ENCODE measurements at places on chromosomes 12 and 14. TPM values are rescaled to one million over a fixed set of nuclear protein-coding genes. Genes with fewer than 3 reads are reported as not detected.
A peak's percentile ranks its signal among the peaks of the same experiment; 100 is the strongest.

The OVCH1 gene
- 0.89 TPM for polyA plus RNA-seq

DNA sequence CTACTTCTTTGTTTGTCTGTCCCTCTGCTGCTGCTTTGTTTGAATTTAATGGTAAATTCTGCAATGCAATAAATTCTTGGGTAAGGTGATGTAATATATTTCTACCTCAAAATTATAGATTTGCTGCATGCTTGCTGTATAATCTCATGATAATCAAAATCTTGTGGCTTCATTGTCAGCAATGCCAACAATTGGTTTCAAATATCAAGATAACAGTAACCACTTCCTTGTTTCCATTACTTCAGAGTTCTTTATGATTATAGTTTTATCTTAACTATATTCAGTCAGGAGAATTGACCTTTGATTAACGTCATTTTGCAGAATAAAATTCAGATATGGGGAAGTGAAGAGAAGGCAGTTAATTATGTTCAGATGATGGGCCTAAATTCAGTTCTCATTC is 30.2 kb upstream of the RNU6-8 start:
- no peak for DNase-seq

GRCh38 chr14:76696791-76697190 is 64.5 kb upstream of the VASH1 start:
- no peak for DNase-seq

The ABCC9 gene
- 22.2 TPM for polyA plus RNA-seq

DNA sequence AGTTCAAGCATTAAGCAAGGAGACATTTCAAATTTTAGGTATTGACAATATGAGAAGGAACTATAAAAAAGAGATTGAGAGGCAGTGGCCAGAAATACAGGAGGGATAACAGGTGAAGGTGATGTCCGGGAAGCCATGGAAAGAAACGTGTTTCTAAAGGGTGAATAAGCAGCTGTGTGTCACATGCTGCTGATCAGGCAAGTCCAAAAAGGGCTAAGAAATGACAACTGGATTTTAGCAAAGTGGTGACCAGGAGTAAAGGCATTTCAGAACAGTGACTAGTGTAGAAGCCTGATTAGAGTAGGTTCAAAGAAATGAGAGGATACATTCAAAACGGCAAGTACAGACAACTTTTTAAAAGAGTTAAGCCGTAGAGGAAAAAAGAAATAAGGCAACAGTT is 204.3 kb upstream of the DIO2 start:
- DNase-seq: no peak

- DNase-seq: no peak
These were observed 10.3 kb upstream of the PPP4R4 start for GRCh38 chr14:94163796-94164195.

- no peak for DNase-seq
These were observed 2.4 kb downstream of the ULK1 start for GRCh38 chr12:131896811-131897270.

The CCDC184 gene
- 0.30 TPM for polyA plus RNA-seq

- DNase-seq: no peak
These were observed 102.5 kb upstream of the PARP11 start for GRCh38 chr12:3975652-3976051.

The TMX1 gene
- 45.7 TPM for polyA plus RNA-seq

DNA sequence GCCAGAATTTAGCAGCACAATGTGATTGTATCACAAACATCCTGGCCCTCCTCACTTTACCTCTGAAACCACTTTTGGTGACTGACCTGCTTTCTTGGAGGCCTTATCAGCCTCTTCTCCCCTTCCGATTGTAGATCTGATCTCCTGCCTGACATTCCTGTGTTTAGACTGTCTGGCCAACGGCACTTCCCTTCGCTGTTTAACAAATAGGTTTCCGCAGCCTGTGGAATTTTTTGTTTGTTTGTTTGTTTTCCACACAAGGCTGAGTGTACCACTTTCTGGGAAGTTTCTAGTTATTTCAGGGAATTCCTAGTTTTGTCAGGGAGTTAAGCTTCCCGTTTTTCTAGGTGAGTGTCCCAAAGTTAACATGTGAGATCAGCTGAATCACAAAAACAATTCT is 65.9 kb upstream of the CDKN3 start:
- no peak for DNase-seq

DNA sequence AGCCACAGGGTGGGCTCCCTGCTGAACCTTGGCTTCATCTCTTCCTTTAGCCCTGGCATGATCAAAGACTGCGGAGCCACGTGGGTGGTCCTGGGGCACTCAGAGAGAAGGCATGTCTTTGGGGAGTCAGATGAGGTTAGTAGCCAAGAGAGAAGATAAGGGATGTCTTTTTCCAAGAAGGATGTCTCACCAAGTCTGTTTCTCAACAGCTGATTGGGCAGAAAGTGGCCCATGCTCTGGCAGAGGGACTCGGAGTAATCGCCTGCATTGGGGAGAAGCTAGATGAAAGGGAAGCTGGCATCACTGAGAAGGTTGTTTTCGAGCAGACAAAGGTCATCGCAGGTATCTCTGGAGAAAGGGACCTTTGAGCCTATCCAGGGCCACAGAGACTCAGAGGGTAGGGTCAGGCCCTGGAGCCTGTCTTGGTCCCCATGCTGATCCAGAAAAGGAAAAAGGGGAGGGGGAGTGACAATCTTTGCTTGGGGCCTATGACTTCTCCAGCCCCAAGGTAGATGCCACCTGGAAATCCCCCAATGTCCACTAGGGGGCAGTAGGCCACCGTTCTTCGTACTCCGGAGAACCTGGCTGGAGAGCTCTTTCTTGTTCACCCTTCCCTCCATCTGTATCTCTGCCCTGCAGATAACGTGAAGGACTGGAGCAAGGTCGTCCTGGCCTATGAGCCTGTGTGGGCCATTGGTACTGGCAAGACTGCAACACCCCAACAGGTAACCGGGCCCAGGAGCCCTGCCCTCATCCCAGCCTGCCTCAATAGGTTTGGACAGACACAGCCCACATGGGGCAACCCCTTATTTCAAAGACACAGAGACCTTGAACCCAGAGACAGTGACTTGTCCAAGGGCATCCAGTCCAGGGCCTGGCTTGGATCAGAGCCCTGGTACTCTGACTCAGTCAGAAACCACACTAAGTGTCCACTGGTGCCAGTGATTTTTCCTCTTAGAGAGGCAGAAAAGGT is 2.0 kb downstream of the TPI1 start:
- peak; percentile 80 for DNase-seq

DNA sequence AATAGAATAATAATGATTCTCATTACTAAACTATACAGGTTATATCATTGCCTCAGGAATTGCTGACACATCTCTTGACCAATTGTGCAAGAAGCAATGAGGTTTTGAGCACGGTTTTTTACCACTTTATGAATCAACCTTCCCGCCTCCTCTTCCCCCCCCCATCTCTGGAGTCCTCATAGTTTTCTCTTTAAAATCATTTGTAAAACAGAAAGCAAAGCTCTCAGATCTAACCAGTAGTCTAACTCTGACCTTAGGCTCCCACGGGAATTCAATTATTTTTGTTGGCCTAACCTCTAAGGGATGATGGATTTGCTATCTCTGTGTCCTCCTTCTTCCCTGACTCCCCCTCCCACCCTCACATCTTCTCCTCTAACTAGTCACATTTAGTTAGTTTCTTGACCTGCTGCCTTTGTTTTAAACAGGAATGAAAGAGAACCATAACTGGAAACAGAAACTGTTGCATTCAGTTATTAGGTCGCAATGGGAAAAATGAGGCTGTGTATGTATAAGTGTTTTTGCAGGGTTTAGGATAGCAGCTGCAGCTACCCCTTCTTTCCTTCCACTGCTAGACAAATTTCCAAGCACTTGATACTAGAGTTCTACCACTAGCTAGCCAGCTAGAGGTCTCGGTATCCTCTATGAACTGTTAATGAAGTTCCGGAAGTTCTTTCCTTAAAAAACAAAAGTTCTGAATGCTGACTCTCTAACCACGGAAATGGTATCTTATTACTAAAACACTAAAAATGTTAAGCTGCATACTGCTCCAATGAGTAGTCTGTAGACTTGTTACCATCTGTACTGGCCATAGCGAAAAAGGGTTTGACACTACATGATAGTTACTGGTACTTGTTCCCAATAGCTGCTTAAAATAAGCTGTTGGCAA is 65.4 kb downstream of the TAOK3 start:
- no peak for DNase-seq

DNA sequence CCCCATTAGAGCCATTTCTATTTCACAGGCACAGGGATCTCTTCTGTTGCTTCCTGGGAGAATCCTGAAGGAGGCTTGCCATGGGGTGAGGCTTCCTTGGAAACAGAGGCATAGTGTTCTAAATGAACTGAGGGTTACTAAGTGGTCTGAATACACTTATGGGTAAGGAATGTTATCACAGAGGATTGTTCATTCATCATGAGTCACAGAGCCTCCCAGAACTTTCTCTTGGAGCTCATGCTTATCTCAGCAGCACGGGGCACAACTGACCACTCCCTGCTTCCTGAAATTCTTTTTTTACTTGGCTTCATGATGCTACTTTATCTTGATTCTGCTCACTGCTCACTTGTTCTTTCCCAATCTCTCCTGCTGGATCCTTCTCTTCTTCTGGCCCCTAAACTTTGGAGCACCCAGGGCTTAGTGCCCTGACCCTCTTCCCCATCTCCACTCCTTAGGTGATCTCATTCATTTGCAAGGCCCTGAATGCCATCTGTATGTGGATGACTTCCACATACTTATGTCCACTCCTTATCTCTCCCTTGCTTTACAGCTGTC is 57.9 kb downstream of the ANO6 start:
- no peak for DNase-seq

- no peak for DNase-seq
These were observed 194.5 kb downstream of the C12orf75 start for GRCh38 chr12:105524961-105525360.

DNA sequence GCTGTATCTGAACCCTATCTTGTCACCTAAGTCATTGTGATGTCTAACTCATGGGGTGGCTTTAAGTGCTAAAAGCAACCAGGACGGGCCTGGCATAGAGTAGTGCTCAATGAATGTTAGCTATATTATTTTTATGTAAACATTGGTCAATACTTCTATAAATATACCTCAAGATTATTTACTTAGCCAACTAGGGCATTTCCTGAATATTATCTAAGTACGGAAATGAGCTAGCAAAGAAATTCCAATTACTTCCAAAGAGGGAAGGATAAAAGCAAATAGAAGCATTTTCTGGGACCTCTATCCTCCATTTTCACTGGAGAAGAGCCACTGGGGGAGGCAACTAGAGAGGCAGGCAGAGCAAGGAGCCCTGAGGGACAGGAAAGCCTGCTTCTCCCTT is 20.6 kb downstream of the CCDC92 start:
- no peak for DNase-seq

The SRP54 gene
- 60.1 TPM for polyA plus RNA-seq

The PGF gene
- 10.7 TPM for polyA plus RNA-seq

The TMEM52B gene
- 134 TPM for polyA plus RNA-seq

GRCh38 chr12:101925361-101925760 is 48.0 kb downstream of the DRAM1 start:
- DNase-seq: no peak

DNA sequence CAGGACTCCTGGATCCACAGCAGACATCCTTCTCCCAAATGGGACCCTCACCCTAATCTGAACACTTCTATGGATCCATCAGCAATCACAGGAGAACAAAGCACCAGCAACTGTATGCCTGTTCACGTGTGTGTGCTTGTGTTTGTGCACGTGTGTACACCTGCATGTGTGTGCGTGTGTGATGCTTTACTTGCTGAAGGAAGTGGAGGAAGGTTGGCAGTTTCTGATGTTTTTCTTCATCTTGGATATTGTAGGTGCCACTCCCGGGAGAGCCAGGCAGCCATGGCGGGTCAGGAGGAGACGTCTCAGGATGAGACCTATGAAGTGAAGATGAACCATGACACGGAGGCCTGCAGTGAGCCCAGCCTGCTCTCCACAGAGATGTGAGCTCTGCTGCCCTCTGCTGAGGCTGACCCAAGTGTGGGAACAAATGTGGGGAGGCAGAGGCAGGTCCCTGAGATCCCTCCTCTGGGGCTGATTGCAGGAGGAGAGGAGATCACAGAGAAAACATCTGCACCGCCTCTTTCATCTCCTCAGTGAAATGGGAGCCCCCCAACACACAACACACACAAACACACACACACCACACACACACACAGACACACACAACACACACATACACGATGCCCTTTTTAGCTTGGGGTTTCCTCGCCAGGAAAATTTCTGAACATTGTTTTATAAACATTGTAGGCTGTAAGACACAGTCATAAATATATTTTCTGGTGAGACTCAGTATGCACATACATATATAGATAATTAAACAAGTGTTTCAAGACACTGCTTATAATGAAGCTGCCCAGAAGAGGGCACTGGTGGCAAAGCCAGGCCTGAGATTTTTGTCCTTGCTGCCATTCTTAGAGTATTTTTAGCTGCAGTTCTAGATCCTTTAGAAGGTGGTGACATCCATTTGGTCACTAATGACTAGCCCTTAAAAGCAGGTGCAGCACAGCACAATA is 112.2 kb upstream of the FKBP4 start:
- peak; percentile 28 for DNase-seq

The CABP1 gene
- 5.2 TPM for polyA plus RNA-seq

The SLC2A13 gene
- polyA plus RNA-seq: 13.8 TPM

The AQP6 gene
- 23.7 TPM for polyA plus RNA-seq

GRCh38 chr12:111408116-111408440 is 2.4 kb downstream of the SH2B3 start:
- no peak for DNase-seq

- DNase-seq: no peak
These were observed 27.4 kb downstream of the ABCD4 start for GRCh38 chr14:74275241-74275841.

The TFCP2 gene
- polyA plus RNA-seq: 54.4 TPM

The AMIGO2 gene
- polyA plus RNA-seq: 46.0 TPM

DNA sequence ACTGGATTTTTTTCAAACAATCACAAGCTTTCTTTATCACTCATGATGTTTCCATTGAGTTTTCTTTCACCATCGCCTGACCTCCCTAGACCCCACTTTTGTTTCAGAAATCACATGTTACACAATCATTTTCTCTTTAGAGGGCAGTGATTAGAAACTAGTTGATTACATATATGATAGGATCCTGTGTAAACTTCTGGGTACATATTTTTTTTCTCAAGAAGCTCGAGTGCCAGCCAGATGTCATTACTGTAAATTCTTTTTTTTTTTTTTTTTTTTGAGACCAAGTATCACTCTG is 62.4 kb upstream of the PSMA6 start:
- no peak for DNase-seq

The ARMH4 gene
- 71.9 TPM for polyA plus RNA-seq

The NYNRIN gene
- 47.9 TPM for polyA plus RNA-seq

GRCh38 chr12:68001486-68002466 is 12.5 kb downstream of the IFNG-AS1 start:
- no peak for DNase-seq

DNA sequence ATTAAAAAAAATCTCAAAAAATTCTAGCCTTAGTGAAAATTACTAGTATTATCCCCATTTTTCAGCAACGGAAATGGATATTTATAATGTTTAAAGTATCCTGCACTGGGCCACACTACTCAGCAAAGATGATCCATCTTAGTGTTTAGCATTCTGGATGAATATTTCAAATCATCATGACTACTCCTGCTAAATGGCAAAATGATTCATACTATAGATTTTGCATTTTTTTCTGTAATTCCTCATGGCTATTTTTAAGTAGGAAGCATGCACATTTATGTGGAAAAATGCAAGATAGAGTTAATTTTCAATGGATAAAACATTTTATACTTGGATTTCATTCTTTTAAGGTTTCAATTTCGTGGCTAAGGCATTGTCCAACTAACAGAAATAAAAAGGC is 59.6 kb downstream of the LRFN5 start:
- no peak for DNase-seq
